Stimulated activated CD4-positive, alpha-beta T cell treated with anti-CD3 and anti-CD28 coated beads, Interleukin-1b, Interleukin-23, amount 100 ng/mL, for 1 hour (primary cell): ENCODE measurements at places on chromosomes 13 and 19.
A peak's percentile ranks its signal among the peaks of the same experiment; 100 is the strongest.

DNA sequence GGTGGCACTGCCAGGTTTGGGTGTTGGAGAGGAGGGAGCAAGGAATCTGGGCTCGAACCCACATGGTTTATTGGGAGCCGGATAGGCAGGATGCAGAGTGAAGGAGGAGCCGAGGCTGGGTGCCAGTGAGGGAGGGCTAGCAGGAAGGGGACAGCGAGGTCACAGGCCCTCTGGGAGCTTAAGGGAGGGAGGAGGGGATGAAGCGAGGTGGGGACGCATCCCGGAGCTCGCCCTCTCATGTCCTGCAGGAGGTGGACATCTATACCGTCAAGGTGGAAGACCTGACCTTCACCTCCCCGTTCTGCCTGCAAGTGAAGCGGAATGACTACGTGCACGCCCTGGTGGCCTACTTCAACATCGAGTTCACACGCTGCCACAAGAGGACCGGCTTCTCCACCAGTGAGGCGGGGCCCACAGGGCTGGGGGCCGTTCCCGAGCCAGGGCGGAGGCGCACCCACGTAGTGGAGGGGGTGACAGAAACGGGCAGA, 3.5 kb upstream of the ADM5 start:
- DNase-seq: no peak

DNA sequence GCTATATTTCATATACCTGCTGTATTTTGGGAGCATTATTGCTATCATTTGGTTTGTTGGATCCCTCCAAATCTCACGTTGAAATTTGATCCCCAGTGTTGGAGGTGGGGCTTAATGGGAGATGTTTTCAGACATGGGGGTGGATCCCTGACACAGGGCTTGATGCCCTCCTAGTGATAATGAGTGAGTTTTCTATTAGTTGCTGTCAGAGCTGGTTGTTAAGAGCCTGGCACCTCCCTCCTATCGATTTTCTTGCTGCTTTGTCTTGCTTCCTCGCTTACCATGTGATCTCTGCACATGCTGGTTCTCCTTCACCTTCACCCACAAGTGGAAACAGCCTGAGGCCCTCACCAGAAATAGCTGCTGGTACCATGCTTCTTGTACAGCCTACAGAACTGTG, 259.9 kb upstream of the STARD13 start:
- DNase-seq: no peak

GRCh38 chr13:95445131-95445530, 107.4 kb upstream of the CLDN10 start:
- no peak for DNase-seq

DNA sequence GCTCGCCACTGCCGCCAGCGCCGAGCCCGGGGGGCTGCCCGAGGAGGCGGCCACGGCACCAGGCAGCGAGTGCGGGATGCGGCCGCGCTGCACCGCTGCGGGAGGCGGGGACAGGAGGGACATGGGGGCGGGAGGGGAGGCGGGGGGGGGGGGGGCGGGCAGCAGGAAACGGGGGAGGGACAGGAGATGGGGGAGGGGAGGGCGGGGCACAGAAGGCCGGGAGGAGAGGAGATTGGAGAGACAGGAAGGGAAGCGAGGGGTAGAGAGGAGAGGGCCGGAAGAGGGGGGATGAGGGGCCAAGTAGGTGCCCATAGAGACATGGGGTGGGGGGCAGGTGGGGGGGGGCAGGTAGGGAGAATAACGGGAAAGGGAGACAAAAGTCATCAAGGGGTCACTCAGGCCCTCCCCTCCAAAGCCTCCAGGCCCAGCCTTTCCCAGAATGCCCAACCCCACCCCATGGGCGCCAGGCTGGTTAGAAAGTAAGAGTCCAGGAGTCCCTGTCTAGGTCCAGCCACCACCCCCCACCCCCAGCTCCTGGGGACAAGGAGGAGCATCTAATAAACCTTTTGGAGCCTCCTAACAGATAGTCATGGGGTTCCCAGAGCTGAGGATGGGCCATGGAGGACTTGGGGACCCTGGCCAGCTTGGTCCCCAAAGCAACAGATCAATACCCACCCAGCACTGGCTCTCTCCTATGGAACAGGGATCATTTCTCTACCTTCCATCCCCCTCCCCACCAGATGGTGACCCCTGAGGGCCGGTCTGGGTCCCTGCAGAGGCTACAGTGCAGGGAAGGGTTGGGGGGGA, 9.5 kb downstream of the NR2F6 start:
- DNase-seq: no peak

GRCh38 chr19:46674416-46675178, 13.6 kb upstream of the DACT3 start:
- DNase-seq: no peak

GRCh38 chr13:33345842-33346241, 60.3 kb upstream of the STARD13 start:
- no peak for DNase-seq

DNA sequence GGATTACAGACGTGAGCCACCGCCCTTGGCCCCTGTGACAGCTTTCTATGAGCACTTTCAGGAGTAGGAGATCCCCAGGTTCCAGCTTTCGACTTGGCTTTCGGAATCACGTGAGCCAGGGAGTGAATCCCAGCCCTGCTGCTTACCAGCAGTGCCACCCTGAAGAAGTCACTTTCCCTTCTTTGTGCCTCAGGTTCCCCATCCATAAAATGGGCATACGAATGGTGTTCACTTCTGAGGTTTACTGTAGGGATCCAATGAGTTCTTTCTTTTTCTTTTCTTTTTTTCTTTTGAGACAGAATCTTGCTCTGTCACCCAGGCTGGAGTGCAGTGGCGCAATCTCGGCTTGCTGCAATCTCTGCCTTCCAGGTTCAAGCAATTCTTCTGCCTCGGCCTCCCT, 4.3 kb upstream of the HOMER3 start:
- no peak for DNase-seq

- DNase-seq: no peak
These were observed 5.7 kb downstream of the ACOD1 start for GRCh38 chr13:76953968-76954367.

DNA sequence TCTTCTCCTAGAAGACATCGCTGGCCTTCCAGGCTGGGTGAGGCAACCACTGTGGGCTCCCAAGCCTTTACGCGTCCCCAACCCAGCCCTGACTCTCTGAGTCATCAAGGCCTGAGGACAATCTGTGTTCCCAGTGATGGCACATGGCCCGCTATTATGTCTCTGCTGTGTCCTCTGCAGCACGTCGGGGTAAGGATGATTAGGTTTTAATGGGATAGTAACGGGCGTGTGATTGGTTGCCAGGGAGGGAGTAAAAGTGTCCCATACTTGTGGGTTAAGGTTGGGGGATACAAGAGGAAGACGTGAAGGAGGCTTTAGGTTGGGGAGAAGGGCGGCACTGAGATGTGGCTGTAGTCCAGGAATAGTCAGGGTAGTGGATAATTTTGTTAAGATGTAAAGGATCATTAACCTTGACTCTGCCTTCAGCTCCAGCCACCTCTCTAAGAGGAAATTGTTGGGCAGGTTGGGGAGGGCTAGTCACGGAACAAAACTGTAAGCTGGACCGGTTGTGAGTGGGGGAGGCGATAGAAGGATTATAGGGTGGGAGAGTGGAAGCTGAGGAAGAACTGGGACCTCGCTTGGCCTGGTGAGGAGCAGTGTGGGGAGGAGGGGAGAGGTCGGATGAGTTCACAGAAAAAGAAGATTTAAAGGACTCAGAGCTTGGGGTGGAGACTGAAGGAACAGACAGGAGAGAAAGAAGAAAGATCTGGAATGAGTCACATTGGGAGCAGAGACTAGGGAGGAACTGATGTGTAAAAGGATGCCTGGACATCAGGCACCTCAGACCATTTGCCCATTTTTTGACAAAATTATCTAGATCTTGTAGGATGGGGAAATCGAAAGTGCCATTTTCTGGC, 27.9 kb upstream of the IGFL1 start:
- no peak for DNase-seq

GRCh38 chr13:28885181-28885580, 65.0 kb downstream of the MTUS2 start:
- DNase-seq: no peak

GRCh38 chr19:35673121-35673804, 6.9 kb downstream of the UPK1A start:
- no peak for DNase-seq

DNA sequence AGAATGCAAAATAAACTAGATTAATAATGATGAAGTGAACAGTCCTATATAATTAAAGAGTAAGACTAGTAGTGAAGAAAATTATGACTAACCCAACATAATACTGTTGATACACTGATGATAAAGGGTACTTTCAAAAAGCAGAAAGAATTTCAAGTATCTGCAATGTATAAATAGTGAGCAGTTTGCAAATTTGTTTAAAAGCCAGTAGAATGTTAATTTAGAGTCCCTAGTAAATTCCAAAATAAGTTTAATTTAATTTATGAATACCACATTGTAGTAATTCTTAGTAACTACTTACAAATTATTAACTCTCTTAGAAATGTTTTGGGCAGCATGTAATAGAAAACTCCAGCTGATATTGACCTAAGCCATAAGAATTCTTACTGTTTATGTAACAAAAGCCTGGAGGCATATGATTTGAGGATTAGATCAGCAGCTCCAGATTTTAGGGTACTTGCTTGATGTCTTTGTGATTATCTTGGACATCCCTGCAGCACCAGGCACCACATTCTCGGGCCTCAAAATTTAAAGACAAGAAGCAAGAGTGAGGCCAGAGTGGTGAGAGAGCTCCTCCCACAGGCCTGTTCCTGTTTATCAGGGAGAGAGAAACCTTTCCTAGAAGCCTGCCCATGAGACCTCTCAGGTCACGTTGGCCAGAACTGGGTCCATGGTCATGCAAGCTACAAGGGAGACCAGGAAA, 67.6 kb upstream of the TDRD3 start:
- no peak for DNase-seq

DNA sequence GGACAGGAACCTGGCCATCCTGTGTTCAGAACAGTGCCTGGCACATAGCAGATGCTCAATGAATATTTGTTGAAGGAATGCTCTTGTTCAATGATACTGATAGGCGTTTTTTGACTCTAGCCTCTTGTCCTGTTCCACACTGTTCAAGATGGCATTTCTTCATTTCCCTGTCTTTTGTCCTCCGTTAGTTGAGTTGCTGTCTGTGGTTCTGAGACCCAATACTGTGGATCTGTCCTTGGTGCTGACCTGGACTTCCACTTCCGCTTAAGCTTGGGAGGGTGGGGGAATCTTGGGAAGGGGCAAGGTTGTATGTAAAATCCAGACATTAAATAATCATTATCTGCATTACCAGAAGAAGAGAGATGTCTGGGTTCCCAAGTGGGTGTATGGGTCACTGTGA, 8.3 kb upstream of the KCNN4 start:
- DNase-seq: no peak

GRCh38 chr19:1961000-1961883, 20.3 kb downstream of the CSNK1G2 start:
- no peak for DNase-seq

DNA sequence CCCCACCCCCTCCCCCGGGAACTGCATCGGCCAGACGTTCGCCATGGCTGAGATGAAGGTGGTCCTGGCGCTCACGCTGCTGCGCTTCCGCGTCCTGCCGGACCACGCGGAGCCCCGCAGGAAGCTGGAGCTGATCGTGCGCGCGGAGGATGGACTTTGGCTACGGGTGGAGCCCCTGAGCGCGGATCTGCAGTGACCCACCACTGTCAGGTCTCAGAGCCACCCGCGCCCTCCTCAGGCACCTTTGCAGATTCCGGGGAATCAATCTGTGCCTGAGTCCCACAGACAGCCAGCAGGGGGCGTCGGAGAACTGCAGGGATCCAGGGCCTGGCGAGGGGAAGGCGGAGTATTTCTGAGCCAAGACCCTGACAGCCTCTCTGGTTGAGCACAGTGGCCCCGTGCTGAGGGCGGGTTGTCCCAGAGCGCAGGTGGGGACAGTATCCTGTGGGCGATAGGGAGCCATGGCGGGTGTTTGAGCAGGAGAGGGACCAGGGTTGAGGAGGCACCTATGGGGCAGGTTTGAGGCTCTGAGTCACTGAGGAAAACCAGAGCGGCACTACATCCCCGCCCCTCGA, 30.4 kb upstream of the CYP4F8 start:
- peak; percentile 55 for DNase-seq

- DNase-seq: no peak
These were observed 26.7 kb downstream of the ERCC5 start for GRCh38 chr13:102872531-102872930.

GRCh38 chr19:29763196-29763595, 48.1 kb upstream of the C19orf12 start:
- DNase-seq: no peak

- no peak for DNase-seq
These were observed 1.3 kb downstream of the PROZ start for GRCh38 chr13:113159701-113160100.

GRCh38 chr19:19098703-19099632, 35.2 kb downstream of the SLC25A42 start:
- DNase-seq: no peak

DNA sequence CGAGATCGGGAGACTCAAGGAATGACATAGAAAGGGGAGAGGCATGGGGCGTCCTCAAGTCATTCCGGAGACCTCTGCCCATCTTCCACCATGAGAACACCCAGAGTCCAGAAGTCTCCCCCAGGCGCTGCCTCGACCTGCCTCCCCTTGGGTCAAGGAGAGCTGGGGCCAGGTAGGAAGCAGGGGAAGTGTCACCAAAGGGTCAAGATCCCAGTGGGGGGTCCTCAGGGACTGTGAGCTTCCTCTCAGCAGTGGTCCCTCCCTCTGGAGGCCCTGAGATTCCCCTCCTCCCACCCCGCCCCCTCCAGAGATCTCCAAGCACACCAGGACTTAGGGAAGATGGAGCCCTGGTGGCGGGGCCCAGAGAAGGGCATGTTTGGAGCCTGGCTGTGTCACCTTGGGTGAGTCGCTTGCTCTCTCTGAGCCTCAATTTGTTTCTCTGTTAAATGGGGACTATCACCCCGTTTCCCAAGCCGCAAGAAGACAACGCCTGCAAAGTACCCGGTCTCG, 919 bp downstream of the DACT3 start:
- DNase-seq: no peak

DNA sequence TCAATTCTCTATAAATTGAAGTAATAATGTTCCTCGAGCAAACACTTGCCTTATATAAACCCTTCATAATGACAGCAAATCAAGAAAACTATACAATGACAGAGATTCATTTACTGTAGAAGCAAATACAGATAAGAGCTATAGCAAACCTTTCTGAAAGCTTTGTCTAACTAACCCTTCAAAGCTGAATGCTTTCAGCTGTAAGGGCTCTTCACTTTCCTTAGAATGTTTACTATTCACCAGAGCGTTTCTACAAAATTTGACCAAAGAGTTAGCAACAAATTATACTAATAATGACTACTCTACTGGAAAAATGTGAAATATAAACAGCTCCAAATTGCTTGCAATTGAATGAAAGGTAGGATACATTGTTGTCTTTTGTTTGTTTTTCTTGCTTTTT, 218.1 kb downstream of the SLITRK5 start:
- no peak for DNase-seq

GRCh38 chr19:38970664-38971532, 4.6 kb downstream of the FBXO17 start:
- DNase-seq: no peak

DNA sequence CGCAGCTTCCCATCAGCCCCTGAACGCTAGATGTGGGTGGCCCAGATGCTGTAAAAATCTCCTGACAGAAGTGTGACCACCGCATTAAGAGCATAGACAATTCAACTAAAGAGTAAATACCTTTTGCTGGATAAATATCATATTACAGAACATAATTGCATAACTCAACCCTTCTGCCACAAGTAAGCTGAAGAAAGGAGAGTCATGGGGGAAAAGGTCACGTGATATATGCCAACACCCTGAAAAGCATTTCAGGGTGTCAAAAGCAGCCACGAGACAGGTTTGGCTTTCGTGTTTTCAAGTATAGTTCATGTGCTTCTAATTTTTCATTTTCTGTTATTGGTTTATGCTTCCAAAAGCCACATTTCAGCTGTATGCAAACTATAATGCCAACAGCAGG, 71.3 kb downstream of the LHFPL6 start:
- no peak for DNase-seq
